Activated CD4-positive, alpha-beta T cell treated with anti-CD3 and anti-CD28 coated beads, Interleukin-2, Interleukin-6, amounts not matched to agents 100 ng/mL and 50 ng/mL, durations not matched to agents 16 hours and 8 hours (primary cell): ENCODE measurements at places on chromosomes 3 and 15.

DNA sequence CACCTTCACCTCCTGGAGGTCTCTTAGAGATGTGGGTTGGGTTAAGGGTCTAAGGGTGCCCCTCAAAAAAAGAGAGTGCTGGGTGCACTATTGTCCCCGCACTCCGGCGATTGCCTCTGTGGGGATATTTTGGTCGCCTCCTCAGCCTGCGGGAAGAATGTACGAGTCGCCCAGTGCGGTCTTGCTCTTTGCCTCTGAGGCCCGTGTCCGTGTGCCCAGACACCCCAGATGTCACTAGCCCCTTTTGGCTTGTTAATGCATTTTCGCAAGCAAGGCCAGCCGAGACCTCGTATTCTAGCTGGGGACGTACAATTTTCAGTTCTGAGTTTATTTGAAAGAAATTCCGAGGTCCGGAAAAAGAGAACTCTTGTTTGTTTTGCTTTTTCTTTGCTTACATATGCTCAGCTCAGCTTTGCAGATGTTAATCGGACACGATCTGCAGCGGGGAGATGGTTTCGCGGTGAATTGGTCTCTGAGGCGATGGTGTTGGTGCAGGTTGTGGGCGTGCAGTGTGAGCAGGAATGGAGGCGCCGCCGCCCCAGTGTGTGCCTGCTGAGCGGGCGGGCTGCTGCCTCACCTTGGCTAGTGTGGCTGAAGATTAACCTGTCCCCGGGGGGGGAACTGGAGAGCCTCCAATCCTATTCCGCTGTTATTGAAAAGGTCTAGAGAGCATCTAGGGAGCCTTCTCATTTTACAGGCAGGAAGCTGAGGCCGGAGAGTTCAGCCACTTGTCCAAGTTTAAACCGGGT lies 1.4 kb downstream of the ST6GAL1 start:
- peak; percentile 86 for DNase-seq

GRCh38 chr3:26592451-26592850 lies 30.1 kb upstream of the LRRC3B start:
- no peak for DNase-seq

DNA sequence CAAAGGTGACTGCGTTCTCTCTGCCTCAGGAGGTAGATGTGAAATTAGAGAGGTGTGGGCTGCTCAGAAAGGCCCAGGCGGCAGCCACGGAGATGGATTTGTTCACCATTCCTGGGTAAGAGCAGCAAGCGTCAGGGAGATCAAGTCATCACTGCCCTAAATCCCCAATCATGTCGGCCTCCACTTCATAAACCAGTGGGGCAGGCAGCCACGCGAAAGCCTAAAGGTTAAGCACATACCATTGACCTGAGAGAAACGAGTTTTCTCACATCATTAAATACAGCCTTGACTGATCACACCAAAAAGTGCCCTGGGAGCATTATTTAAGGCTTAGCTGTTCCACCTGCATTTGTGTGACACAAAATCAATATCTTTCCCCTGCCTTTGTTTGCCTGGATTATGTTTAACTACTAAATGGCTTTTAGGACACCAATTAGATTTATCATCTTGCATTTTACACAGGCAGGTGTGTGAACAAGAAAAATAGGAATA lies 50.7 kb upstream of the FOXB1 start:
- DNase-seq = no peak

- peak; percentile 12 for DNase-seq
These were observed 150.7 kb downstream of the OPA1 start for GRCh38 chr3:193743702-193744047.

DNA sequence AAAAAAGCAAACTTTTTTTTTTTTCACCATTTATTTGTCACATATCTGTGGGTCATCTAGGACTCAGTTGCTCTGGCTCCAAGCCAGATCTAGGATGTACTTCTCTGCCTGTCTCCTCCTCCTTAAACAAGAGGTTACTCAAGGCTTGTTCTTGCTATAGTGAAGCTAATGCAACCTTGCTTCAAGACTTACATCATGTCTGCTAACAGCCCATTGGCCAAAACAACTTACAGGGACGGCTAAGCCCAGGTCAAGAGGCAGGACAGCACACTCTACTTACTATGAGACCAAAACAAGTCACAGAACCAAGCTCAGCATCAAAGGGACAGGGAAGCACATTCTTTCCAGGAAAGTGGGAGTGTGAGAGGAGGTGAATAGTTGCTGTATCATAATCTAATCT lies 123.8 kb upstream of the BNIP2 start:
- DNase-seq = no peak

- DNase-seq = no peak
These were observed 3.2 kb downstream of the ADCY5 start for GRCh38 chr3:123445702-123446101.

- no peak for DNase-seq
These were observed 192.8 kb upstream of the TBC1D5 start for GRCh38 chr3:17935222-17935621.

DNA sequence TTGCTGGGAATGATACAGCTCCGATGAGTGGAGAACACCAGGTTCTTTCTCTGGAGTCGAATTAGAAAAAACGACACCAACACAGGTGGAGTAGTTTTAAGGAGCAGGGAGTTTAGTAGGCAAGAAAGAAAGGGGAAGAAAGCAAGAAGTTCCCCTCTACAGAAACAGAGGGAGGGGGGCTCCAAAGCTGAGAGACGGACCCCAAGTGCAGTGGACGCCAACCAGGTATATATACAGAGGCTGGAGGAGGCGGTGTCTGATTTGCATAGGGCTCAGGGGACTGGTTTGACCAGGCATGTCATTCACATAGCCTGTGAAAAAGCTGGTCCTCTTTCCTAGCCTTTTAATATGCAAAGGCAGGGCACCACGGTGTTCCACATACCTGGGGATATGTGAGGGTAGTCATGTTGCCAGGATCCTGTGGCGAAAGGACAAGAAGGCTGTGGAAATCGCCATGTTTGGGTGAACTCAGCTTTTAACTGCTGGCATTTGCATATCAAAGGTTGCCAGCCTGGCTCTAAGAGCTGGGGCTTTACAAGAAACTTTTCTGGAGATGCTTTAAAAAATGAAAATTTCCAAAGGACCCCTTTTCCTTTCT lies 887.4 kb upstream of the EPHA6 start:
- no peak for DNase-seq

DNA sequence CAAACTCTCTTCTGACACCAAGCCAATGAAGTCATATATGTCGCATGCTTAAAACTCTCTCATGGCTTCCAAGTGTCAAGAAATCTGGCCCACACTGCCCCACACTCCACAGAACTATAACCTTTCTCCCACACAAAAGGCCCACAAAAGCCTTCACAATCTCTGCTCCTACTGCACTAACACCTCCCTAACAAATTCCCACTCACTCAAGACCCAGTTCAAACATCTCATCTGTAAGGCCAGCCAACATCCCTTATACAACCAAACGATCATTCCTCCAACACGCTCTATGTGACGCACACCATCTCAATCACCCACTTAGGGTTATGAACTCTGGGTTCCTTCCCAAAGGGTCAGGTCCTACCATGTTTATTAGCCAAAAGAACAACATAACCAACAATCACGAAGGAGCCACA lies 13.5 kb downstream of the TBC1D2B start:
- no peak for DNase-seq

- no peak for DNase-seq
These were observed 365.6 kb downstream of the SV2B start for GRCh38 chr15:91465696-91466095.

DNA sequence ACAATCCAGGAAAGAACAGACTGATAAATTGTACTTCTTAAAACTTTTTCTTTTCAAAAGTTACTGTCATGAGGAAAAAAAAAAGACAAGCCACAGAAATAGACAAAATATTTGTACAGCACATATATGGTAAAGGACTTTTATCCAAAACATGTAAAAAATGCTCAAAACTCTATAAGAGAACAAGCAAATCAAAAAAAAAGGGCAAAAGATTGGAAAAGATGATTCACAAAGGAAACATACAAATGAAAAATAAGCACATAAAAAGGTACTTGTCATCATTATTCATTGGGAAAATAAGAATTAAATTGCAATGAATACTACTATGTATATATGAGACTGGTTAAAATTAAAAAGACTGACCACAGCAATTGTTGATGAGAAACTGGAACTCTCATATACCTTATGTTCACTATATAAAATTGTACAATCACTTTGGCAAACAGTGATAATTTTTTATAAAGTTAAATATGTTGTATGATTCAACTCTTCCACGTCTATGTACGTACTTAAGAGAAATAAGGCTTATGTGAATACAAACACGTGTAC lies 39.7 kb downstream of the DIPK2A start:
- DNase-seq = no peak

- peak; percentile 56 for DNase-seq
These were observed 127.5 kb downstream of the BDH1 start for GRCh38 chr3:197428117-197428801.

- peak; percentile 7 for DNase-seq
These were observed 107.0 kb downstream of the ALCAM start for GRCh38 chr3:105473521-105474223.

DNA sequence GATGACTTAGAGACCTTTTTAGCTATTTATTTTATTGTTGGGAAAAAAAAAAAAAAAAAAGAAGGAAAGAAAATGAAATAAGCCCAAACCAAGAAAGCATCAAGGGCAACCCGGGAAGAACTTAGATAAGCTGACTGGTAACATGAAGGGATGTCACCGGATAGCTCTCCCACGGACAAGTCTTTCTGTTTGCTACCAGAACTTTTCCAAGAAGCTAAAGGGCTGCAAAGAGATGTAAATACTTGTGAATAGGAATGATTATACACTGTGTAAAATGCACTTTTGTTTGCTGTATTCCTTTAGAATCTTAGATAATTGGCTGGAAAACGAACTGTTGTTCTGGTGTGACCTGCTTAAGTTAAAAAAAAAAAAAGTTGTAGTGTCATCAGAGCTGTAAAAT lies 2.8 kb downstream of the FOXB1 start:
- no peak for DNase-seq

DNA sequence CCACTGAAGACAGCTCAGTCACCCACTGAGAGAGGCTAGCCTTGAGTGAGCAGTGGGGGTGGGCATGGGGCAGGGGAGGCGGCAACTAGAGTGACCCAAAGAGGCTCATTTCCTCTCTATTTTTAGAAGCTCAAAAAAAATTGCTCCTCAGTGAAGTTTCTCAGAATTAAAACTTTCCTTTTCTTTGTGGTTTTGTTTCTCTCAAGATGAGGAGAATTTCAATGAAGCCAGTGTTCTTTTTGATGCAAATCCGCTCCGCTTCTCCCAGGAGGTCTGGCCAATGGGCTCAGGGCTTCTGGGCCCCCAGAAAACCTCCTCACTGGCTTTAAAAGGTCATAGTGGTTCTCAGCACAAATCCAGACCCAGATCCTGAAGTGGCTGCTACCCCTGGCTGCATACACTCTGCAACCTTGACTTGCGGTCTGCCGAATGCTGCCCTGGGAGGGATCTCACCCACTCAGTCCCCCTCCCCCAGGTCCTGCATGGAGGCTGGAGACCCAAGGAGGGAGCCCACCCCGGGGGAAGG lies at the start of gene ACSBG1:
ACSBG1 (minus strand) TSS at position 51 of the 526 bp plus-strand sequence. CDS start 64 bp downstream, outside the sequence.
- DNase-seq = peak; percentile 16

DNA sequence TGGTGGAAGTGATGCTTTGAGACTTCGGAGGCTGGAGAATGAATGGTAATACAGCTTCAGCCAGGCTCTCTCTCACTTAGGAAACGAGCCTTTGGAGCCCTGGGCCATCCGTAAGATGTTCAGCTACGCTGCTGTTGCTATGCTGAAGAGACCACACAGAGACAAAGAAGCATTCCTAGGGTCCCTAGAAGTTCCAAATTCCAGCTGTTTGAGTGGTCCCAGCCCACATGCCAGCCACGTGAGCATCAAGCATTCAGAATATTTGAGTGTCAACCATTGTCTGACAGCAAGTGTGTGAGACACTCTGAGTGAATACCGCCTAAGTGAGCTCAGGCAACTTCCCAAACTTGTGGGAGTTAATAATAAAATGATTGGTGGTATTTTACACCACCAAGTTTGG lies 212.9 kb downstream of the CD47 start:
- DNase-seq = no peak

DNA sequence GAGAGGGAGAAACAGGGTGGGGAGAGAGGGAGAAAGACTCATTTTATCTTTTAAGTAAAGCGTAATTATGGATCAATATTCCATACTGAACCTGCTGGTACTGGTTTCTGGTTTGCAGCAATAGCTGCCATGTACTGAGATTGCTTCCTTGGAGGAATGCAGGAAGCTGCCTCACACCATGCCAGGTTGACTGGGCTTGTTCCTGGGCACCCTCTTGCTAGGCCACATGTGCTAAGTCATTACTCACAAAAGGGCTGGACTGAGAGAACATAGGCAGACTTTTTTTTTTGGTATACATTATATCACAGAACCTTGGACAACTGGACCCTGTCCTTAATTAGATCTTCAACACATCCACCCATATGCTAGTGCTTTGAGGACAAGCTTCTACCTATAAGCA lies 193.4 kb downstream of the ZNF621 start:
- no peak for DNase-seq

DNA sequence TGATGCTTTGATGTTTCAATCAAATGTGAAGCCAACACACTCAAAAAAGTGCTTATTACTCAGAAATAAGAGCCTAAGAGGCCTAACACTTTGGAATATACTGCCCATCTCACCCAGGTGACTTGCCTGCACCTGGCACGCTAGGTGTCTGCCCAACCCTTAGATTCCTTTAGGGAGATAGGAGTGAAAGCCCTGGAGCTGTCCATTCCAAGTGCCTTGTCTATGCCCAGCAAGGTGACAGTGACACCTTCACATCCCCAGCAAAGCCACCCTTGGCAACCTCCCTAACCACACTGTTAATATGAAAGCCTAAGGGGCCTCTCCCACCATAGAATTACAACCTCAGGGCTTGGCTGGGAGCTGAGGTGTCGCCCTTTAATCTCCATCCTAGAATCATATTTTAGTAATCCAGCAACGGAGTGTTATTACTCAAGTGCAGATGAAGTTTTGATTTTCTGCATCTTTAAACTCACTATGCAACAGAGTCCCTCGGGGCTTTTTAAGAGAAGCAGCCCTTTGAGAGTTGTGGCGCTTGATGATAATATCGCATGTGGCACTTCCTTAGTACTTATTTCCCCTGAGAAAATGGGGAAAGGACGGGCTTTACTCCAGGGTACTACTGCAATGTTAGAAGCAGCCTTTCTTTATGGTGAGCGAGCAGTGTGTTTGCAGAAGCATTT lies 24.8 kb downstream of the ATP10A start:
- DNase-seq = no peak
